Activated T-cell treated with anti-CD3 and anti-CD28 coated beads for 4 hours (primary cell): ENCODE measurements at places on chromosomes 3 and 15.

GRCh38 chr3:159929171-159930141 is 59.2 kb upstream of the IL12A start:
- no peak for DNase-seq

DNA sequence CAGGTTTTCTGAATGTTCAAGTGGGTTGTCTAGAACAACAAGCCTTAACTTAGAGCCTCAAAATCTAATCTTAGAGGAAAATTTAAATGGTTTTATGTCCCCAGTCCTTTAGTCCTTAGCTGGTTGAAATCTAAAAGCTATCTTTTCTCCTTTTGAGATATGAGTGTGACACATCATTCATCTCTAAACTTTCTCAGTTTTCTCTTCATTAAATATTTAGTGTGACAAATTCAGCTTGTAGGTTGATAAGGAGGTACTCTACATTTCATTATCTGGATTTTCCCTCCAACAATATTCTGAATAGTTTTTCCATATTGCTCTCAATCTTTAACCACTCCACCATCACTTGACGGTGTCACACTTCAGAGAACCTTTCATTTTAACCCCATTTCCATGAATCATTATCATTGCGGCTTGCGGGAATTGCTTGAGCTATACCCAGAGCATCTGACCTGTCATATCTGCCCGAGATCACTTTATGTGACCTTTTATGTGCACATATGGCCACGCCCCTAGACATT is 16.1 kb upstream of the ATP8B4 start:
- DNase-seq: no peak

- no peak for DNase-seq
Observed at GRCh38 chr3:159828542-159828943, 160.1 kb upstream of the IL12A start.

DNA sequence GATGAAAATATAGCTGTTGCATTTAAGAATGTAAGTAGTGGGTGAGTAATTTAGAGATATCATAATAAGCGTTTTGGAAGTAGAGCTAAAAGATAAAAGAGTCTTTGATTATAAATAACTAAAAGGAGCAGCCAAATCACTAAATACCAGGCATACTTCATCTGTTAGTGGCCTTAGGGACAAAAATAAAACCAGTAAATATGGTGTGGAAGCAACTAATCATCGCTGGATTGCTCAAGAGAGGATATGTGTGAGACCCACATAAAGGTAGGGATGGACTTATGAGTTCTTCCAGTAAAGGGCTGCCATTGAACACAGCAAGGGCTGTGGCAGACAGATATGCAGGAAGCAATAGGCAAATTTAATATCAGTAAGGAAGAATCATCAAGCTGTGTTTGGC is 356.2 kb downstream of the CNTN4 start:
- no peak for DNase-seq

DNA sequence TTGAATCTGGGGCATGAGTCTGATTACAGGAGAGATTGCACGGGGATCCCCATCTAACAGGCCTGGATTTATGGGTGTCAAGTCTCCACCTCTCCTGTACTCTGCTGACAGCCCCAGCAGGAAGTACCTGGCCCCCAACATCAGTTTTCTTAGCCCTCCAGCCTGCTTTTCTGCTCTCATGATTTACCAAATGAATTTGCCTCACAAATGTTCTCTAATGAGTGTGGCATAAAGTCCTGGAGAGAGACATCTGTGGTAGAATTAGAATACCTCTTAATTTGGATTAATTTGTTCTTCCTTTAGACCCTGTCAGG is 60.1 kb downstream of the FNDC3B start:
- no peak for DNase-seq

- no peak for DNase-seq
Observed at GRCh38 chr3:163916596-163917560, 1161.4 kb downstream of the SI start.

DNA sequence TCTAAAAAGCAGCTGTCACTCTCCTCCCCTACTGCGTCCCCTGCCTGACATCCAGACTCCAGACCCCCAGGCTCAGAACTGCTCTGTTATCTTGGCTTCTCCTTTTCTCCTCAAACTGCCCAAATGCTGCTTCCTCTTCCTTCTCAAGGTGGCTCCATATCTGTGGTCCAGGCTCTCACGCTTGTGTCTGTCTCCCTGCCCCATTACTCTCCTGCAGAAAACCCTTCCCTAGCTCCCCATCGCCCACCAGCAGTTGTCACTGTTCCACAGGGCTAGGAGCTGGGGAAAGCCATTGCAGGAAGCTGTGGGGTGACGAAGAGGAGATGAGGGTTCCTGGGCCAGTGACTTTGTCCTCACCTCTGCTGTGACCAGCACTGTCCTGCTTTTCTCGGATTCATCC is 30.7 kb upstream of the CGNL1 start:
- no peak for DNase-seq

GRCh38 chr3:24100696-24101402 is 155.8 kb downstream of the NR1D2 start:
- DNase-seq: no peak

GRCh38 chr3:182255158-182255557 is 538.1 kb upstream of the ATP11B start:
- DNase-seq: no peak

GRCh38 chr3:149277331-149277813 is 55.7 kb upstream of the CP start:
- no peak for DNase-seq

DNA sequence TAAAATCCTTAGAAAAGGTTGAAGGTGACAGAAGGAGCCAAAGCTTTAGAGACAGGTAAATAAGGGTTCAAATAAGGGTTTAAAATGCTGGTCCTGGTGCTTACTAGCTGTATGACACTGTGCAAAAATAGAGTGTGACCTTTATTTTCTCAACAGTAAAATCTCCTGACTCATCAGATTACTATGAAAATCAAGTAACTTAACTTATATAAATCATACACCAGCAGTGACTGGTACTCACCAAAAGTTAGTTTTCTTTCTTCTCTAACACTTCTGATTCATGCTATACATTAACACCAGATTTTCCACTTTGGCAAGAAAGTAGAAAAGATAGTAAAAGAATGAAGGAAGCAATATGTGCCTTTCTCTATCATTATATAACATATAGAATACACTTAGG is 205.9 kb upstream of the GBE1 start:
- no peak for DNase-seq

GRCh38 chr15:58511599-58511987 is 79.8 kb downstream of the LIPC start:
- DNase-seq: no peak

DNA sequence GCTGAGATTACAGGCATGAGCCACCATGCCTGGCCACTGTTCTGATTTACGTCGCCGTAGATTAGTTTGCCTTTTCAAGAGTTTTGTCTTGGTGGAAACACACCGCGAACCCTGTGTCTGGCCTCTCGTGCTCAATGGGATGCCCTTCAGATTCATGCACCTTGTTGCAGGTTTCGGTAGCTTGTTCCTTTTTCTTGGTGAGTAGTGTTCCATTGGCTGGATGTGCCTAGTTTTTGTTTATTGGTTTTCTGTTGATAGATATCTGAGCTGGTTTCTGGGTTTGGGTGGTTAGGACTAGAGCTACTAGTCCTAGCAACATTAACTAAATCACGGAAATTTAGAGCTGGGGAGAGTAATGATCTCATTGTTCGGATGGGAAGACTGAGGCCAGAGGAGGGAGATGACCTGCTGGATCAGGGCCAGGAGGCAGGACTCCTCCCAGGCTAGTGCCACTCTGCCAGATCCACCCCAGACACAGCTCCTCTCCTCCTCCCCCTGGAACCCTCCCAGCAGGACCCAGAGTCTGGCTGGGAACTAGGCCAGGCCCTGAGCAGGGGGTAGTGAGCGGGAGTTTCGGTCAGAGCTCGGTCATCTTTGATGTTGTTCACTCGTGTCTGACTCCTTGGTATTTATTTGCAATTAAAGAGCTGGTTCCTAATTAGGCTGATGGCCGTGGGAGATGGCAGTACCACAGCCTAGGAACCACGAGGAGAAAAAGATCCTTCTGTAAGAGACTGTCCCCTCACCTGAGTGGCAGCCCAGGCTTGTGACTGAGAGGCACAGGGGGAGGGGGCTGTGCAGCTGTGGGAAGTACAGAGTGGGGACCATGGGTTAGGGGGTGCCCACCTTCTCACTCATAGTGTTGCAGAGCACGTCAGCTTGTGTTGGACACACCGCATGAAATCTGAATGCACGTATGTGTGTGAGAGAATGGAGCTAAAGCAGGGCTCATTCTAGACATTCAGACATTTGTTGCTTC is 73.4 kb downstream of the SMAD6 start:
- no peak for DNase-seq

DNA sequence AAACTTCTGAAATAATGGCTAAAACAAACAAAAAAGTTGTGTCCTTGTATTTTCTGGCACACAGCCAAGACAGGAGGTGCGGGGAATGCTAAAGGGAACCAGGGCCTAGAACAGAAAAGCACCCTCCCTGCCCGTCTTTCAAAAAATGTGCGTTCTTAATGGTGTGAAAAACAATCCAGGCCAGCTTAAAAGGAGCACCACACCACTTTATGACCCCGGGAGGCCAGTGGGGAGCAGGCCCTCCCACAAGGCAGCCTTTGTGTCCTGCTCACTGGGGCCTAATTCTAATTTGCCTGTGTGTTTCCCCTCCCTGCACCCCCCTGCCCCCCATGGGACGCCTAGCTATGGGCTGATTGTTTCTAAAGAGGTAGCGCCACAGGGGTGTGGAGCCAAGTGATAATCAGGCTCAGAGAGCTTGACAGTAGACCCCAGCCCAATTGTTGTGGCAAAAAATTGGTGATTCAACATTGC is 181.4 kb downstream of the GREM1 start:
- DNase-seq: no peak

DNA sequence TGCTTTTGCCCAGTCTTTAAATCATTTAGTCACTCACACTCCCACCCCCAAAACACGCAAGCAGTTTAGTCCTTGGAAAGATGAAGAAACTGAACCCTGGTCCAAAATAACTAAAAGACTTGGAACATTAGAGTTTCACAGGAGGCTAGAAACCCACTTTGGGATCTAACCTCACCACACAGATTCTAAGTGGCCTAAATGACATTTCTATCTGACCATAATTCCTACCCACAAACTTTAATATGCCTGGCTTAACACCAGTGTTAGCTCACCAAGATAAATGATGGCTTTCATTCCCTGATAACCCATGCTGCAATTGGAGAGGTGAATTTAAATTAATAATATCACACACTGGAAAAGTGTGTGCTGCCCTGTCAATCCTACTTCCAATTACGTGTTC is 295.3 kb upstream of the UBE2E2 start:
- DNase-seq: no peak

GRCh38 chr15:90757461-90757860 is 40.3 kb downstream of the BLM start:
- DNase-seq: no peak

- no peak for DNase-seq
Observed at GRCh38 chr3:45134758-45135521, 11.2 kb downstream of the CDCP1 start.

- no peak for DNase-seq
Observed at GRCh38 chr3:39025222-39025970, 26.3 kb downstream of the SCN11A start.

DNA sequence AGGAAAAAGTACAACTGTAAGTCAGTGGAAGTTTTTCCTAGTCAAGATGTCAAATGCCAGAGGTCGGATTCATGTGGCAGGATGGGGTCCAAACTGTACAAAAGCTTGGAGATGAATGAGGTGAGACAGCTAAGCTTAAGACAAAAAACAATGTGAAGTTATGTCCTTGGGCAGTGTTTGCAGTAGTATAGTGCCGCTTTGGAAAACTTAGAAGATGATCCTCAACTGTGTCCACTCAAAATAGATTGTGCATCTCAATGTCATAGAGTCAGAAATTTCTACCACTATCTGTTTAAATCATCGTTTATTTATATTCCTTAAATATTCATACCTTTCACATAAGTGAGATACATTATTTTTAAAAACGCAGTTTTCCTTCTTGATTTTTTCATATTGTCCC is 77.3 kb downstream of the MBNL1 start:
- DNase-seq: no peak

DNA sequence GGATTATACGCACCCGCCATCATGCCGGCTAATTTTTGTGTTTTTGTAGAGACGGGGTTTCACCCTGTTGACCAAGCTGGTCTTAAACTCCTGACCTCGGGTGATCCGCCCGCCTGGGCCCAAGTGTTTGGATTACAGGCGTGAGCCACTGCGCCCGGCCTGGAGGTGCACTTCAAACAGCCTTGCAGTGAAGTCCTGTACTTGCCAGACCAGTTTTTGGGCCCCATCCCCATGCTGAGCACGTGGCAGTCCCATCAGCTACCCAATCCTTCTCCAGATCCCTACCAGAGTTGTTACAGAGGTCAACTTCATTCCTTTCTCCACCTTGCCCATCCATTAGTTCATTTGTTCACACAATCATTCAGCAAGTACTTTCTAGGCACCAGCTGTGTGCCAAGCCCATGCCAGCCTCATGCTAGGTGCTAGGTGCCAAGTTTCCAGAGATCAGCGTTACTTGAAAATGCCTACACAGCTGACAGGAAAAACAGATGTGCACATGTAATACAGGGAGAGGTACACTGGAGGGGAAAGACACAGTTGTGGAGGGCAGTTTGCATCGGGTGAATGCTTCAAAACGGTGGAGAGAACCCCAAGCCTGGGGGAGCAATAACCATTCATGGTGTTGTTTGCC is 2.2 kb downstream of the DNAH1 start:
- no peak for DNase-seq
